ENCODE measurements at places on chromosomes 6 and 20. TPM values are rescaled to one million over a fixed set of nuclear protein-coding genes. Genes with fewer than 3 reads are reported as not detected.

Gene PRND
- total RNA-seq: not detected

Gene AHI1
- 21.7 TPM for total RNA-seq

Gene TSPYL1
- 34.6 TPM for total RNA-seq

Gene DNAAF9
- 11.8 TPM for total RNA-seq

Gene RPP21
- 39.5 TPM for total RNA-seq

Gene MCHR2
- not detected for total RNA-seq

Gene C20orf96
- total RNA-seq: 3.4 TPM

Gene PAK5
- not detected for total RNA-seq

Gene RAB44
- not detected for total RNA-seq

Gene TXLNB
- total RNA-seq: not detected

Gene TGIF2
- total RNA-seq: 8.6 TPM

Gene BPI
- total RNA-seq: not detected

Gene DPM1
- total RNA-seq: 102 TPM

Gene CTNNBL1
- total RNA-seq: 36.1 TPM

Gene MYBL2
- 26.1 TPM for total RNA-seq

Gene THBD
- 15.8 TPM for total RNA-seq

Gene MMS22L
- total RNA-seq: 13.9 TPM

Gene ANKRD66
- total RNA-seq: not detected

Gene GSTA3
- not detected for total RNA-seq

Gene RNF182
- not detected for total RNA-seq

Gene OR2H1
- not detected for total RNA-seq

Gene CALHM6
- 0.45 TPM for total RNA-seq

Gene EPB41L1
- total RNA-seq: 7.4 TPM

Gene GRIK2
- total RNA-seq: not detected

Gene ARMH2
- total RNA-seq: not detected

Gene ZFP57
- not detected for total RNA-seq

Gene BPIFB2
- total RNA-seq: not detected

Gene ADGRF1
- not detected for total RNA-seq

Gene APCDD1L
- not detected for total RNA-seq

Gene SLC2A10
- total RNA-seq: 0.30 TPM

Gene NKAIN4
- total RNA-seq: not detected

Gene MYLK4
- 0.27 TPM for total RNA-seq

Gene DACT2
- not detected for total RNA-seq

Gene BTN1A1
- not detected for total RNA-seq

Gene MUCL3
- not detected for total RNA-seq

Gene RFX6
- total RNA-seq: not detected

Gene TRIM38
- total RNA-seq: 7.2 TPM

Gene VPS52
- total RNA-seq: 36.0 TPM

Gene OR2H2
- total RNA-seq: not detected

Gene IPCEF1
- total RNA-seq: not detected

Gene SCRT2
- total RNA-seq: not detected

Measured in NCI-H460 (cell line).